DND-41 (cell line): ENCODE measurements at places on chromosomes 12 and 14.

DNA sequence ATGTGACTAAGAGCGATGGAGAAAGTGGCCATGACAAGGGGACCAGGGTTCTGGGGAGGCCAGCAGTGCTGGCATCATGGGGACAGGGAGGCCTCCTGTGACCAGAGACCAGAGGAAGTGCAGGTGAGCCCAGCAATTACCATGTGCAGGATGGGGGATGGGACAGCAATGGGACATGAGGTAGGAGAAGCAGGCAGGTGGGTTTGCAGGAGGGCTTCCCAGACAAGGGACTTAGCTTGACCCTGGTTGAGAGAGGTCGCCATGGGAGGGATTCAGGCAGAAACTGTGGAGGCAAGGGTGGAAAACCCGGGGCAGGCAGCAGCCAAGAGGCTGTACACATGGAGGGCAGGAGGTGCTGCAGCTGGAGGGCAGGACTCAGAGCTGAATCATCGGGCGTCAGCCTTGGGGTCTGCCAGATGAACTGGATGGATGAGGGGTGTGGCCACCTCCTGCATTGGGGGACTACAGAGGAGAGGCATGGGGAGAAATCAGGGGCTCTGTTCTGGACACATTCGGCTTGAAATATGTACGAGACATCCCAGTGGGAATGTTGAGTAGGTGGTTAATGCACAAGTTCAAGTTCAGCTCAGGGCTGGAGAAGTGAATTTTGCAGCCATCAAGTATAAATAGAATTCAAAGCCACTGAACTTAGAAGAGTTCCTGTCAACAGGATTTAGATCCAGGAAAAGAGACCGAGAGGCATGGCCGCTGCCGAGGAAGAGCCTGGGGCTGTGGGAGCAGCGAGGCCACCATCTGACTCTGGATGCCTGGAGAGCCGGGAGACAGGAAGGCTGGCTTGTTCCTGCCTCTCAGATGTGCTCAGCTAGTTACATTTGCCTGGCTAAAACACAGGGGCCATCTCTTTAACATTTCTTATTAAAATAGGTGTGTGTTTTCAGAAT lies 36.6 kb downstream of the SFSWAP start:
- DNase-seq = no peak

DNA sequence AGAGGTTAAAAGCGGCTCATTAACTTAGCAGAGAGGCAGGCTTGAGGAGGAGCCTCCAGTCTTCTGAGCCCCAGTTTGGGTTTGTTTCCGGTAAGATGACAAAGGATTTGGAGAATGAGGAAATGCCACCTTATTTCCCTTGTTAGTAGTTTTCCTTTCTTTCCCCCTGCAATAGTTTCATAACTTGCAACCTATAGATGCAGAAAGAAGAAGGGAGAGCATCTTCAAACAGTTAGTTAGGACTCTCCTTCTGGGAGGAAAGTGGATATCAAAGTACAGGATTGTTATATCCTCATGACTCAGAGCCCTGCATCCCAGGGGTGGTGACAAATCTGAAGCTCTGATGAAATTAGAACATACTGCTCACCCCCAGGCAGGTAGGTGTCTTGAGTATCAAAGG lies 180.7 kb upstream of the SLC38A2 start:
- DNase-seq = no peak

- DNase-seq = no peak
Measured at GRCh38 chr14:87084908-87085307, 908.1 kb downstream of the GALC start.

DNA sequence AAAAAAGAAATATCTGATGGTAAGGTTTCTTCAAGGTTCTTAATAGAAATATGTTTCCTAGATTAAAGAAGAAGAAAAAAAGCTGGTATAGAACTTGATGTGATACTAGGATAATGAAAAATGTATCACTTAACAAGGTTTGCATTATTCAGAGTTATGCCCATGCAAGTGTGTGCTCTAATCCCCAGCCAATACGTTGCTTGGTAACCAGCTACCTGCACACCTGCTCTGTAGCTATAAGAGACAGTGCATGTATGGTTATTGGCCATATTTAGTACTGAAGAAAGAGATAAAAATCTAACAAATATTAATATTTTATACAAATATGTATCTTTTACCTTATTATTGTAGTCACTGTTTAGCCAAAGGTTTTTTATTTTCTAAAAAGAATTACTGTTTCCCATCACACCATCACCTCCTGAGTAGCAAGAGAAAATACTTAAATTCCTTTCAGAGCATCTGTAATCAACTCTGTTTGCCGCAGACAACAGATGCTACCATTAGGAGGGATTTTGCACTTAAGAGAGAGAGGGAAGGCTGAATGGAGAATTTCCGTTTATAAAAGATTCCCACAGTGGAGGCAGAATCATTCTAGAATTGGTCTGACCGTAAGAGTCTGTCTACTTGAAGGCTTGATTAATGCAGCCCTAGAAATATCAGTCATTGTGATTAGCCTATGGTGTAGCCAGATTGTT lies 115.6 kb downstream of the NEDD1 start:
- DNase-seq = no peak

GRCh38 chr12:45697371-45697770 lies 32.1 kb upstream of the ARID2 start:
- no peak for DNase-seq

DNA sequence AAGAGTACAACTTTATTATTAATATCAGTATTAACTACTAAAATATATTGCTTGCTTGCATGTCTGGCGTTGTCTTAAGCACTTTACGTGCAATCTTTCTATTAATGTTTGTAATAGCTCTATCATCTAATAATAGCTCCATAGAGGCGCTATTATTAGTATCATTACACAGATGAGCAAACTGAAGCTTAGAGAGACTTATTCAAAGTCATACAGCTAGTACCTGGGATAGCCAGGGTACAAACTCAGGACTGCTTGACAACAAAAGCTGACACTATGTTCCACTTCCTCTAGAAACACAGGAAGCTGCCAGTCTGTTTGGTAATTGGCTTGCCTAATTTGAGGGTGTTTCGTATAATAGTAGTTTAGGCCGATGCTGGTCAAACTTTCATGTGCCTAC lies 523.2 kb downstream of the RMST start:
- DNase-seq = no peak

- no peak for DNase-seq
Measured at GRCh38 chr14:100816286-100816949, 9.5 kb upstream of the MEG3 start.

GRCh38 chr14:74865156-74865555 lies 10.8 kb downstream of the PROX2 start:
- no peak for DNase-seq

- no peak for DNase-seq
Measured at GRCh38 chr14:74503291-74503937, 9.8 kb downstream of the ISCA2 start.

DNA sequence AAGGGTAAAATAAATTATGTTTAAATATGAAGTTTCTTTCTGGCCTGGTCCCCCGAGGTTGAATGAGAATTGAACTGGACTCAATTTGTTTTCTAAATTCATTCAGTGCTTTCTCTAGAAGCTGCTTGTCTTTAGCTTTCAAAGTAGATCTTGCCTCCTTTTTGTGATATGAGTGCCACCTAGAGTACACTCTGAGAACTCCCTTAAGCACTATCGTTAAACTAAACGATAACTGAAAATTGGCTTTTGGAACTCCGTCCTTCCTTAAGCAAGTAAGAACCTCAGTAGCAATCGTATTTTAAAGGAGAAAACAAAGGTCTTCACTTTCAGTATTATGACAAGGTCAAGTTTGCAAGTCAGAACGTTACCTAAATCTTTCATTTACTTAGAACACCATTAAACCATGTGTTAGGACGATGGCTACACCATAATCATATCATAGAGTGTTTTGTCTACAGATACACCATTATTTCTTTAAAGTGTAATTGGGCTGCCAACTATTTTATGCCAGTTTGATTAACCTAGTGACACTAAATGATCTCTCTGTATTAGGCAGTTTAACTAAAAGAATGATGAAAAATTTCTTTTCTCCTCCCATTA lies 364.8 kb downstream of the SNAPC1 start:
- DNase-seq = peak; percentile 21

DNA sequence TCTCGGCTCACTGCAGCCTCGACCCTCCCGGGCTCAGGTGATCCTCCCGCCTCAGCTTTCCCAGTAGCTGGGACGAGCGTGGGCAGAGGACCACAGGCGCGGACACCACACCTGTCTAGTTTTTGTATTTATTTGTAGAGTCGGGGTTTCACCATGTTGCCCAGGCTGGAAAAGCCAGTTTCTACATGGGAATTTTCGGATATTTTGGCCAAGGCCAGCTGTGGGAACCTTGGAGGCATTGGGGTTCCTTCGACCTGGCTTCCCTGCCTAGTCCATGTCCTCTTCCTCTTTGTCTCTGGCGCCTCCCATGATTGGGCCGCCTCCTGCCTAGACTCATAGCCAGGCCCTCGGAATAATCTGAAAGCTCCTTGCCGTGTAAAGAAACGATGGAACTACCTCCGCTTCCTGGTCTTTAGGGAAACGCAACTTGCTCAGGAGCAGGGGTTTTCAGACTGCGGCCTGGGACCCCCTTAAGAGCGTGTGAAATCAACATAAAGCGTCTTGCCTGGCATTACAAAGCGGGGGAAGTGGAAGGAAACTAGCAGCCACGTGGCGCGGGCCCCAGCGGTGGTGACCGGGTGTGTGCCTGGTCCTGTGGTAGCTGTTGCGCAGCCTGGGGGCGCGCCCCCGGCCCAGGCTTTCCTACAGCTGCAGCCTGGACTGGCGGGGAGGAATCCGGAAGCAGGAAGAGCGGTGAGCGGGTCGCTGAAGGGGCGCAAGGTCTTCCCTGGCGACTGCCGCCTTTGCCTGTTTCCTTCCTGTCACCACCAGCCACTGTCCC lies 1.4 kb upstream of the HSP90AA1 start:
- DNase-seq = peak; percentile 90

- DNase-seq = no peak
Measured at GRCh38 chr12:24356240-24356804, 406.9 kb upstream of the SOX5 start.

GRCh38 chr12:102372087-102372486 lies 108.3 kb downstream of the IGF1 start:
- no peak for DNase-seq

- DNase-seq = peak; percentile 93
Measured at GRCh38 chr14:21525962-21526671, at the start of gene SALL2. Gene SALL2, minus strand, starts transcription at chr14:21526346. Its CDS starts 219 bp downstream, at chr14:21526127.

DNA sequence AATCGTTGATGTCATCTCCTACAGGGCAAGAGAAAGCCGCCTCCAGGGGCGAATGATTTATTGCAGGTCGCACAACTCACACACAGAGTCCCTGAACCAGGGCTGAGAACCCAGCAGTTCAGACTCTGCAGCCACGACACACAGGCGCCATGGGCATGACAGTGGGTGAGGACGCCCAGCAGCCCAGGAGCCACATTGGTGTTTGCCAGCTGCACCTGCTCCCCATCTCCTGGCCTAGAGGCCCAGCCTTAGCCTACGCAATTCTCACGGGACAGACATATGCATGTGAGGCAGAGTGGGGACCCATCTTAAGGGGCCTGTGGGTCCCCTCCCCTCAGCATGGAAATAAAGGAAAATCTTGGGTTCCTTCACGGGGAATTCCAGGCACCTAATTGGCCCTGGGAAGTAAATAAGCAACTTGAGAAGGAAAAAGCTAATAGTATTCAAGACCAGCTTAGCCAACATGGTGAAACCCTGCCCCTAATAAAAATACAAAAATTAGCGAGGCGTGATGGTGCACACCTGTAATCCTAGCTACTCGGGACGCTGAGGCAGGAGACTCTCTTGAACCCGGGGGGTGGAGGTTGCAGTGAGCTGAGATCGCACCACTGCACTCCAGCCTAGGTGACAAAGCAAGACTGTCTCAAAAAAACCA lies 69.3 kb downstream of the RIMBP2 start:
- DNase-seq = no peak

DNA sequence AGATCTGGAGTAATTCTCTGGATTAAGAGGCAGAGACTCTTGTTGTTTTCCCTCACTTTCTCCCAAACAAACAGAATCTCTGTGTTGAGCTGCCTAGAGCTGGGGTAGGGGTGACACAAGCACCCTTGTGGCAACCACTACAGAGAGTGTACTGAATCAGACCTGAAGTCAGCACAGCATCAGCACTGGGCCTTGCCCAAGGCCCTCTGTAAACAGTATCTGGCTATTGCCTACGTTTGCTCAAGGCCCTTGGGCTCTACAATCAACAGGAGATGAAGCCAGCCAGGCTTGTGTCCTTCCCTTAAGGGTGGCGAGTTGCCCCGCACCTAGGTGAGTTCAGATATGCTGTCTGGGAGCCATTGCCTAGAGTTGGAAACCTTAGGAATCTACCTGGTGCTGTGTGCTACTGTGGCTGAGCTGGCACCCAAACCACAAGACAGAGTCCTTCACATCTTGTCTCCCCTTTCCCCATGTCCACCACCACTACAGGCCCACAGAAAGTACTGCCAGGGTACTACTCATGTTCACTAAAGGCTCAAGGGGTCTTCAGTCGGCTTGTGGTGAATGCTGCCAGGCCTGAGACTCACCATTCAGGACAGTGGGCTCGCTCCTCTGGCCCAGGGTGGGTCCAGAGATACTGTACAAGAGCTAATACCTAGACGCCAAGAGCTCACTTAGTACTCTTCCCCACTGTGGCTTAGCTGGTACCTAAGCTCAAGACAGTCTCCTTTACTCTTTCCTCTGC lies 206.8 kb downstream of the SYNE2 start:
- no peak for DNase-seq

DNA sequence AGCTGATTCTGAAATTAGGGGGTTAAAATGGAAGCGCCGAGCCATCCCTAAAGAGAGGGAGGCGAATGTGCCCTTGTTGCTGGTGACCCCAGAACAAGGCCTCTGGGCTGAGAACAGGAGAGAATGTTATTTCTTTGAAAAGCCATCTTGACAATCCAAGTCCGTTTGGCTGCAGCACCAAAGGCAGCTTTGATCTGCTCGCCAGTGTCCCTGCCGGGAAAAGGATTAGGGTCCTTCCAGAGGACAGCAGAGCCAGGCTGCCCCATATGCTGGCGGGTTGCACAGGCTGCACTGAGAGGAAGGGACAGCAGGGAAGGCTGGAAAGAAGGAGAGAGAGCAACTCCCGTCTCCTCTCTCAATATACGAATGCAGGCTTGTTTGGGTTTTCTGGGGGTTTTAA lies 141.7 kb downstream of the TMEM132C start:
- DNase-seq = no peak

- DNase-seq = no peak
Measured at GRCh38 chr14:103654619-103655018, 25.6 kb downstream of the KLC1 start.

DNA sequence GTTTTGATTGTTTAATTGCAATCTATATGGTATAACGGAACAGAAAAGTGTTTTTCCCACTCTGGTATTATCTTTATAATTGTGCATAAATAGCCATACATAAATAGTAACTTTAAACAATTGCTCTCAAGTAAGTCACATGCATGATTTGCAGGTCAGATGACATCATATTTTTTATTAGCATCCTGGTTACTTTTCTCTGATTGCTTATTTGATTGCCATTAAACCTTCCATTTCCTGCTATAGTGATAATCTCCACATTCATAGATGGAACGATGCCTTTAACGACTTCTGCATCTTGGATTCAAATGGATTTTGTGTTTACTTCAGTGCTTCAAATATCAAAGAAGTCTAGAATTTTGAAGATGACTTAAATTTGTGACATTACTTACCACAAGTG lies 3.5 kb upstream of the KLRK1 start:
- no peak for DNase-seq

GRCh38 chr14:88421286-88421685 lies 35.8 kb downstream of the SPATA7 start:
- DNase-seq = no peak
